ENCODE measurements at places on chromosomes 2 and 18.

- no peak for DNase-seq
These were observed 97.7 kb downstream of the TWIST2 start for GRCh38 chr2:238945433-238946150.

GRCh38 chr2:109660046-109660860, 46.1 kb downstream of the SOWAHC start:
- DNase-seq, result no peak

DNA sequence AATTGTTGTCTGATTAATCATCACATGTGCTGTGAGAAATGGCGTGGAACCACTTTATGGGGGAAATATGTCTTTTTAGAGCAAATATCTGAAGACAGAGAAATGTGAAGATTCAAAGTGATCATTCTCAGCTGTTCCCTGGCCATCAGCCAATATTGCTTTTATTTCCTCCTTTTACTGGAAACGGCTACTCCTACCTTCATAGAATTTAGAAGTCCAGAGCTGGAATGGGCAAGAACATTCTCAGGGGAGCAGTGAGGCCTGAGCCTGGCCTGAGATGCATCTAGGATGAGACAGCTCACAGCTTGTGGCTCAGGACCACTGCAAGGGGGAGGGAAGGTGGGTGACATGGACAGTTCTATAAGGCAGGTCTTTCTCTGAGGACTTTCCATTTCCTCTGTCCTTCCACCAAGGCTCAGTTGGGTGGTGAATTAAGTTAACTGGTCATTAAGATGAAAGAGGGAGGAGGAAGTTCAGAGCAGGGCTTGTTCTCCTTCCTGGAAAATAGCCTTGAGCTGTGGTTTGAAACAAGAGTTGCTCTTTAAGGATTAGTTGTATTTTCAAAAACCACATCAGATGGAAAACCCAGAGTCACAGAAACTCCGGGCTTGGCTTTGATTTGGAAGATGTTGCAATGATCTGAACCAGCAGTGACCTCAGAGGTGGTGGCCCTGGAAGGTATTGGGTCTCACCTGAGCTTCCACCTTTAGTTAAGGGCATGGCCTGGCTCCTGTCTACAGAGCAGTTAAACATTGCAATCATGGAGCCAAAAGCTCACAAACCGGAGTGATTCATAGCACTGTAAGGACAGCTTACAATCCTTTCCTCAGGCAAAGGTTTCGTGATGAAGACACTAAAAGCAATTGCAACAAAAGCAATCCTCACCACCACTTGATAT, 144.3 kb downstream of the VAPA start:
- DNase-seq, result no peak

DNA sequence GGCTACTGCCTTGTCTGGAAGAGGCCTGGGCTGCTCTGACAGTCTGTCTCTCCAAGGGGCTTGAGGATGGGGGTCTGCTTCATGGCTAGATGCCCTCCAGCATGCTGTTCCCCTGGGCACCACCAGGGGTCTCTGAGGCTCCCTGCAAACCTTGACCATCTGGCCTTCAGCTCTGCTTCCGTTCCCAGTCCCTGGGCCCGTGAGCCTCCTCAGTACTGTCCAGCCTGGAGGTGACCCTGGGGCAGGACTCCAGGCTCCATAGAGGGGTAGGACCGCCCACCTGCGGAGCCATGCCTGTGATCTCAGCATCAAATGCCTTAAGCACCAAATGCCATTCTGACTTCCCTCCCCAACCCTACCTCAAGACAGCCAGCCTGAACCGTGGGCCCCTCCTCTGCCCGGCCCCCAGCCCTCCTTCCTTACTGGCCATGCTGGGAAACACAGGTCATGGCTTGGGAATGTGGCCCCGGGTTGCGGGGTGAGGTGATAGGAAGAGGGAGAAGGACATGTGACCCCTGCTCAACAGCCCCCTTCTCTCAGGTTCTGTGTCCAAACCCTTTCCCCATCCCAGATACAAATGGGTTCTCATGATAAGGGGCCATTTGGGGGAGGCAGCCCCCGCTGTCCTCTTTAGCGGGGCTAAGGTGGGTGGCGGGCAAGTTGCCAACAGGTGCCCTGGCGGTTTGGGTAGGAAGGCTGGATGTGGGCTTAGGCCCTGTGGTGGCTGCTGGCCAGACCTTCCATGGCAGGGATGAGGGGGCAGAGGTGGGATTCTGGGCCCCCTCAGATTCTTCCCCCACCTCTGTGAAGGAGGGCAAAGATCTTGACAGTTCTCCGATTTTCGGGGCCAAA, 25.0 kb downstream of the SPEG start:
- DNase-seq, result no peak

DNA sequence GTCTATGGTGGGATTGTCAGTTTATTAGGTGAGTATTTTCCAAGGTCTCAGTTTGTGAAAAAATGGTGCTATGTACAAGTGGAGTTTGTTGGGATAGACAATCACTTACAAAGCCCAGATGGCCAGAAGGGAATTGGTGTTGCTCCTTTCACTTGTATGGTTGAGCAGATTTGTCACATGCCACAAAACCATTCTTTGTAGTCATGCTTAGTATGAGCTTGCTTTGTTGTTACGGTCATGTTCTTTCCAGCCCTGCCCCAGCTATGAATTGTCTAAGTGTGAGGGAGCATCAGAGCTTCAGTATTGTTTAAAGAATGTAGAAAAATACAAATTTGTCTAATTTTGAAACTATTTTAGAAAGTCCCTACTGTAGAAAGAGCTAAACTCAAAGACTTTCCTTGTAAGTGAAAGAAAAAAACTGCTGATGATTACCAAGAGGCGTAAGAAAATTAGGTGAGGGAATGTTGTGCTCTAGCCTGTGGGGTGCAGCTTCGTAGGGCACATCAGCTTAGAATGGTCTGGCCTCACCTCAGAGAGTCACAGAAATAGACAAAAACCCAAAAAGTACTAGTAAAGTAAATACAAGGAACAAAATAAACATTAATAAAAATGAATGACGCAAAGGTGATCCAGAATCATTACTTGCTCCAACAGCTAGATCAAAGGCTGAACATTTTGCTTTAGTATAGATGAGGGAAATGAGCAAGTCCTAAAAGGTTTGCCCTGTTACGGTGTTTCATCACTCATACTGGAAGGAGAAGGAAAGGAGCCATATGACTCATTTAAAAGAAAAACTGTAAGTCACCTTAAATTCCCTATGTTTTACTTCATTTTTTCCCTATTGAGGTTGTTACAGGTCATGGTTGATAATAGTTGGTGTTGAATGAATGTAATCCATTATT, 9.2 kb downstream of the TGIF1 start:
- no peak for DNase-seq

DNA sequence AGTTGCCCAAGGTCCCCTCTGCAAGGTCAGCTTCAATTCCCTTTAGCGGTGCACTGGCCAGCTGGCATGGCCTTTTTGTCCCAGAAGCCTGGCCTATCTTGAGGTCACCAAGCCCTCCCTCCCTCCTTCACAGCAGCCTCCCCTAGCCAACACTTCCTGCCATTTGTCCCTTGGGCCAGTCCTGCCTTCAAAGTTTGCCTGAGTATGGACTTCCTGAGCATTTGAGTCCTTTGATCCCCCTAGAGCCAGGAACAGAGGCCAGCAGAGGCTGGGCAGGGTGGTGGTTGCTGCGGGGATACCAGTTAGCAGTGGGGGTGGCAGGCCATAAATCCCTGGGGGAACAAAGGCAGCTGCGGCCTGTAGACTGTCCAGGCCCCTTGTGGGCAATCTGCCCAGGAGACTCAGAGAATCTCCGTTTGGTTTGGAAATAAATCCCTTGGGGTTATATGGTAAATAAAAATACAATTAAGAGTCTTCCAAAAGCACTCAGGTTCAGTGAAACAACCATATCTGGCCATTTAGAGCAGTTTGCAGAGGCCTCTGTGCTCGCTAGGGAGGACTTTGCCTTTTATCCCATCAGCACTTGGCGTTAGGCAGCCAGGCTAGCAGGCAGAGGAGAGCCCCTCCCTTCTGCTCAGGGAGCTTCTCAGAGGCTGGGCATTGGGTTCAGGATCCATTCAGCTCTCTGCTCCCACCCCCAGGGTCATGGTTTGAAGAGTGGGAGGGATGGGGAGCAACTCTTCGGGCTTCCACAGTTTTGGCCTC, 3.1 kb upstream of the HES6 start:
- DNase-seq, result no peak

- no peak for DNase-seq
These were observed 6.6 kb upstream of the MYO5B start for GRCh38 chr18:50201476-50202018.

DNA sequence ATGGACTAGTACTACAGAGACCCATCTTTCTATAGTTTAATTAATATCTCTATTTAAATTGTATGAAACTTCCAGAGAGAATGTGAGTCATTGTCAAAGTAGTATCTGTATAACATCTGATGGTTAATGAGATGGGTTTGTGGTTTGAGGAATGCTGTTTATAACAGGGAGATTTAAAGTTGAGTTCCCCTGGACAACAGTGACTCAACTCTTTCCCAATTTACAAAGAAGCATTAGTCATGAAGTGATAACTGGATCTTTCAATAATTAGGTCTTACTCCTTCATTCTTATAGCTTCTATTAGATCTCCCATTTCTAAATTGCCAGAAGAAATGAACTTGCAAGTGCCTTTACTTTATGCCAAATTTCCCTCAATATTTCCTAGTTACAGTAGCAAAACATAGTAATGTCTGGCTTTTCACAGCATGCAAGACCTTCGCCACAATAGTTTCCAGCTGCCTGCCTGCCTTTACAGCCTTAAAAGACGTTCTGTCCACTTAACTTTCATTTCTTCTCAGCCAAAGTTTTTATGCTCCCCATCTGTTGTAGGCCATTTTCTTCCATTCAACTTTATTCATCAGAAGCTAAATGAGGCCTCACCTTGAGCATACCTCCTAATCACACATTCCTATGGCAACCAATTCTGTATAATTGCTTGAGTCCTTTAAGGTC, 47.7 kb upstream of the WDR75 start:
- DNase-seq, result no peak

GRCh38 chr2:98505311-98505808, 60.7 kb downstream of the INPP4A start:
- DNase-seq, result no peak

DNA sequence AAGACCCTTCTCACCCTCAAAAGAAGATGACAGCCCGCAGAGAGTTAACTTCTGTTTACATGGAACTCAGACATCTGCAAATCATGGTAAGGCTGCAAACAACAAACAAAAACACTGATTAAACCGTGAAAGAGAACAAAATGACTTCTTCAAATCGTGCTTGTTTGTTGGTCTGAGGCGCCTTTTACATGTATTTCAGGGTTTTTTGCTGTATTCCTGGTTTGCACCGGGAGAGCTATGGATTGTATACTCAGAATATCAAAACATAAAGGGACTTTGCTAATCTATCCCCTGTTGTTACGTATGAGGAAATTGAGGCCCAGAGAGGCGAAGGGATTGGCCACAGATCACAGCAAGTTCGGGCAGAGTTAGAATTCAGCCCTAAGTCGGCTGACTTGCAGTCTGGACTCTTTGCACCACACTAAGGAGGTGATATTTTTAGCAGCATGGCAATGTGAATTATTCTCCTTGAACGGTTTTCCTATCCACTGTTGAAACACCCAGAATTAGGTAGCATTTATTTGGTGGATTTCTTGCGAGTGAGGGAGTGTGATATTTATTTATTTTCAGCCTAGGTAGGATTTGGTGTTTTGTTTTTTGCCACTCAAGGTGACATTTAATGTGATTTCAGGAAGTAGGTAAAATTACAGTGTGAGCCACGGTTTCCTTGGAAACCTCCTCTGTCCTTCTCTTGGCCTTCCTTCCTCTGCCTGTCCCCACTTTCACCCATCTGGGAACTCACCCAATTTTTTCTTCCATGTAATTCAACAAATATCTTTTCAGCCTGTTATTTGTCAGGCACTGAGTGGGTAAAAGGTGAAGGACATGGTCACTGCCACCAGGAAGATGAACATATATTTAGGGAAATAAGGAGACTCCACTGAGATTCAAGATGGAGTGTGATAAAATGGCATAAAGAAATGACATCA, 980 bp upstream of the PDE6D start:
- DNase-seq, result peak; percentile 3

DNA sequence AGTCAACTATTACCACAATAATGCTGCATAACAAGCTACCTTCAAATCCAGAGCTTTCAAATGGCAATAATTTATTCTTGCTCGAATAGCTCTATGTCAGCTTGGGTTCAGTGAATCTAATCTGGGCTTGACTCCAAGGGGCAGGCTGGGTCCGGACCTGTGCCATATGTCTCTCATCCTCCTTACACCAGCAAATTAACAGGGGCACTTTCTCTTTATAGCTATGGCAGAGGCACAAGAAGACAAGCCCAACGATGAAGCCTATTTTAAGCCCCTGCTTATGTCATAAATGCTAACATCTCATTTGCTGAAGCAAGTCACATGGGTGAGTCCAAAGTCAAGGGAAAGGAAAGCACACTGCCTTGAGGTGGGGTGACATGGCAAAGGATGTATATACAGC, 13.3 kb upstream of the ZNF521 start:
- no peak for DNase-seq

GRCh38 chr18:26293982-26294381, 67.7 kb downstream of the TAF4B start:
- no peak for DNase-seq

DNA sequence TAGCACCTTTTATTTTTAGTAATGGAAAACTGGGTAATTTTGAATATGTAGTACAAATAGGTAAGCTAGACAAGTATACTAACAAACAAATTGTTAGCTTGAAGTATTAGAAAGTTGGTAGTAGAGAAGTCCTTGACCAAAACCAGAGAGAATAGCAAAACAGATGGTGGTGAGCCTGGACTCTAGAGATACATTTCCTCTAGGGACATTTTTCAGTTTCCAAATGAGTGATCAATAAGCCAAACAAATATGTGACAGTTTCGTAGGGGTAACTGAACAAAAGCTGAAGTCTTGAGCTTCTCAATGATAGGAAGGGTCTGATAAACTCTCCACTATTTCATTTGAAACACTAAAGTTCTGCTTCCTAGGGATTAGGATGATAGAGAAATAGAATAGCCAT, 692.0 kb upstream of the FAM98A start:
- DNase-seq, result no peak

DNA sequence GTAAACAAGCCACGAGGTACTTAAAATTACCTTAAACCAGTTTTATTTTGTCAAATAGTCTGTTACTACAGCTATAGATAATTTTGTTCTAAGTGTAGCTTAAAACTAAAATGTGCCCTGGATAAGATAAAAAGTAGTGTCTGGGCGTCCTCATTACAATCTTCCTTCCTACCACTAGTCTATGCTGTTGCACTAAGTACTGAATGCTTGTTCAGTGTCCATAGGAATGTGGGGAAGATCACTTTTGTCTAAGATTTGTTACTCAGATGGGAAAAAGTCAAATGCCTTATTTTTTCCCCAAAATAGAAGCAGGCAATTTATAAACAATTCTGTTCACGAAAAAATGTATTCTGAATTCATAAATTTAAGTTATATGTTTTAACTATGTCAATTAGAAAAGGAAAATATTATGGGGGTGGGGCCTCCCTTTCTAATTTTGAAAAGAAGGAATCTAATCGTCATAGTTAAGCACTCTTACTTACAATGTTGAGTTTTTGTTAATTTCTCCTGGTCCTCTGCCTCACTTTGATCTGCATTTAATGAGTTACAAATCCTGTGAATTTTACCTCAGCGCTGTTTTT, 140.4 kb upstream of the VRK2 start:
- no peak for DNase-seq
